ENCODE measurements at places on chromosomes 2 and 18.

GRCh38 chr18:22713511-22713910 lies 219.6 kb upstream of the RBBP8 start:
- no peak for DNase-seq

GRCh38 chr2:210839450-210839849 lies 283.1 kb downstream of the CPS1 start:
- peak; percentile 30 for DNase-seq

GRCh38 chr2:64641599-64641998 lies 12.1 kb downstream of the SERTAD2 start:
- DNase-seq, result no peak

DNA sequence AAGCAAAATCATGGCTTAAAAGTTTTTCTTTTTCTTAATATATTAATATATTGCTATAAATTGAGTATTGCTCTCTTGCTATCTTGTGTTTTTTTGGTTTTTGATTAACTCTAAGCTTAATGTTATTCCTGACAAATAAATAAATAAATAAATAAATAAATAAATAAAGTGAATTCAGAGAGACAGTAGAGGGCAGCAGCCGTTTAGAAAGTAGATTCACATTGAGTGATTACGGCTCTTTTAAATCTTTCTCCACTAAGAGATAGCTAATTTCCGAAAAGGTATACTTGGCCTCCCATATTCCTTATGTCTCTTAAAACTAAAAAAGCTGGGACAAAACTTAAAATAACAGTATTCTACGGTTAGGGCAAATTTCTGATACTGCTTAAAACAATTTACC lies 34.3 kb downstream of the MSH2 start:
- DNase-seq, result no peak

- no peak for DNase-seq
These were observed 65.3 kb upstream of the SMIM21 start for GRCh38 chr18:75492852-75493251.

DNA sequence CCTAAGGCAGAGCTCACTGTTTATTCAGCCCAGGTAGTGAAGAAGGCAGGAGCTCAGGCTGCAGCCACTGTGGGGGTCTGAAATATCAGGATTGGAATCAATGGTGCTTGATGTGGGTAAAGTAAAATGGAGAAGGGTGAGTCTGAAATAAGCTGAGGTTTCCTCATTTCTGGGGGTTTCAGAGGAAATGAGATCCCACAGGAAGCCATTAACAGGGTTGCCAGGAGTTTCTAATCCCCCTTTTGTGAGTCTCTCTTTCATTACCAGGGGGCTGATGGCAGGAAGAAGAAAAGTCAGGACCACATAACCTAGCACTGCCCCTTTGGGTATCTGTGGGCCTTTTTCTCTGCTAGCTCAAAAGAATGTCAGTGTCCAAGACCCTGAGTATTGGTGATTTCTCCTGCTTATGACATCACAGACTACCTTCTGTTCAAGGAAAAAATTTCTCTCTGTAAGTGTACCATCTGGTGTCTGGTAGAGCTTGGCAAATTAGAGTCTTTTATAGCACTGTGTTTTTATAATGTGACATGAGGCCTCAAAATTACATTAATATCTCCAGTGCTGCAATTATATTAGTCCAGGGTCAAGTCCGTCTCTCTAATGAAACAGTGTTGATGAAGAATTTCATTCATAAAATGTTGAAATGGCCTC lies 56.0 kb downstream of the LBH start:
- DNase-seq, result no peak

DNA sequence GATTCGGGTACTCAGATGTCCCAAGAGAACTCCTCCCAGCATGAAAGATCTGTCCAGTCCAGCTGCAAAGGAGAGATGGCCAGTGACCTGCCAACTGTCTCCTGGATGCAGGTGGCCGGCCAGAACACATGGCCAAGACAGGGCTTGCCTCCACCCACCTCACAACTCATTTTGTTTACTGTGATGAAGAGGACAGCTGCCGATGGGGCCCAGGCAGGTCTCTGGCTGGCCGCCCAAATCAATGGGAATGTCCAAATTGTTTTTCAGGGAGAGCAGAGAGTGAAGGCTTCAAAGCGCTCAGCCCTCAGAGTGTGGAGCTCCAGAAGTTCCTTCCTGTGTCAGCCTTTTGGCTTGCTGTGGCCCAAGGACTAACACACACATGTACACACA lies 41.9 kb downstream of the FOSL2 start:
- no peak for DNase-seq

DNA sequence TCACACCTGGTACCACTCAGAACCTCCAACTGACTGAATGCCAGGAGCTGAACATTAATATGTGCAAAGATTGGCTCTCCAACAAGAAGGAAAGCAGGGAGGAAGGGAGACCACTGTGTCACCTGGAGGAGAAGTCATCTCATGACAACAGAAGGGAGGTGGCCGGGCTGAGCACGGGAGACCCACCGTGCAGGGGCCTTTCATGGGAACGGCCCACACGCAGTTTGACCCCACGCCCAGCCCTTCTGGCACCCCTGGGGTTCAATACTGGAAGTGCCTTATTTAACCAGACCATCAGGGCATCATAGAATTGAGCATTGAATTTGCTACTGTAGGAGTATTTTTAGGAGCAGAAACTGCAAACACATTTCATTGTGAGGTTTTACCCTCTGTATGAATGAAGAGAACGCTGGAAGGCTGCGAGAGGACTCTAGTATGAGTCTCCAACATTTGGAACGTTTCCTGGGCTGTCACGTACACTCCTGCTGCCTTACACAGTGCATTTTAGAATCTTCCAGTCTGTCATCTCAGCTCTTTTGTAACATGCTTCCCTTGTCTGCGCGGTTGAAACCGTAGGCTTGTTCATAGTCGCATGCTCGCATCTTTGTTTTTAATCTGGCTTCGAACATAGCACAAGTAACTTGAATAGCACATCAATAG lies 132.1 kb downstream of the NFATC1 start:
- DNase-seq, result no peak

- DNase-seq, result no peak
These were observed 81.5 kb upstream of the RMDN2 start for GRCh38 chr2:37843556-37843955.

DNA sequence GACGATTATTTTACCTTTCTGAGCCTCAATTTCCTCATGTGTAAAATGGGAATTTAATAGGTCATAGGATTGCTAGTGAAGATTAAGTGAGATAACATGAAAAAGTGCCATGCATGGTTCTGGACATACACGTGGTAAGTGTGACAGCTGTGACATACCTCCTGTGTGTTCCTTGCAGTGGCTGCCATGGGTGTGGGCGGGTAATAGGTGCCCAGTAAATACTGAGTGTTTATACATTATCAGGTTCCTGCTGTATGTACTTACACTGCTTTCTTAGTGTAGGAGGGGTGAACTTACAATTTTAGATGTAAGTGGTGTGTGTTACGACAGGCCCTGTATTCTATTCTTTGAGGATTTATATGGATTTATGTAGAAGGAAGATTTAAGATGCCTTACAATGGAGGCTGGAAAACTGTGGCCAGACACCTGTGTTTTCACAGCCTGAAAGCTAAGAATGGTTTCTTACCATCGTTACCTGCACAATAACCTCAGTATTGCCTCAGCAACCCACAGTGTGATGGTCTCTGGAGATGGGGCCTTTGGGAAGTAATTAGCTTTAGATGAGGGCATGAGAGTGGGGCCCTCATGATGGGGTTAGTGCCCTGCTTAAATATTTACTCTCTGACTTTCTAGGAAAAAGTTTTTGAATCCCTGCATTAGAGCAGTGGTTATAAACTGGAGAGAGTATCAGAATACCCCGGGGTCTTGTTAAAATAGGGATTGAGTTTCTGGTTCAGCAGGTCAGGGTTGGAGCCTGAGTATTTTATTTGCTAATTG lies 78.1 kb downstream of the ASAP2 start:
- no peak for DNase-seq

Data from NCI-H1436 treated with DMSO at 0.1 percent for 48 hours (cell line).